ENCODE measurements at places on chromosomes 5 and 9.

GRCh38 chr5:133269691-133270090 is 217.9 kb downstream of the HSPA4 start:
- no peak for DNase-seq

DNA sequence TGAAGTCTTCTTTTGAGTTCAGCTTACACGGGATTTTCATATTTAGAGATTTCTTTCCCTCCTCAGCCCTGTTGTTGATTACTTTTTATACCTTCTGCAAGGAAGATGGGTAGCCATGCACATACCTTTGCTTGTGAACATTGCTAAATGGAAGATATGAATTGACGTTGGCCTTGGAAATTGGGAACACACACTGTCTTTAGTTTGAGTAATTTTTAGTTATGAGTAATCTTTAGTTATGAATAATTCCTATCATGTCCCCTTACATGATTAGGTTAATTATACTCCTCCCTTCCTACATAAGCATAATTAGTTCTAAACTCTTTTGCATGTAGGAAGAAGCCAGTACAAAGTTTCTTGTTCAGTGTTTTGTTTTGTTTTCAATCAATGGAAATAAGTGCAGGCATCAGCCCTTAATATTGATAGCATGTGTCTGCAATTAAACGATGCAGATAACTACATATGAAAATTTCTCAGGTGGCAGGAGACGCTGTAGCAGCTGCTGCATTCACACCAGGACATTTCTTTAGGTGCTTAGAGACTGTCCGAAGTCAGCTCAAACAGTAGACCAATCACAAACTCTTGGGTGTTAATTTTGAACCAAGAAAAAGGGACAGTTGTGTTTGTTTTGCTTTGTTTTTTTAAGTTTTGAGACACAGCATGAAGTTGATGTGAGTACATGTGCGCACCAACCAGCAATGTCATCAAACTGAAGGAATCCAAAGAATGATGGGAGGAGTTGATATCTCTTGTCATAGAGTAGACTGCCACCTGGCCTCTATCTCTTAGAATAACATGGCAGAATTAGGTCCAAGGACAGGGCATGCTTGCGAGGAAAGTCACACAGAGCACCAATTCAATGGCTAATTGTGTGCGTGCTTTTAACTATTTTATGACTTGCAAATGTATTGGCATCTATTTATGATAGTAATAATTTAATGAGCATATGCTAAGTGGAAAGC is 51.4 kb downstream of the SMARCA2 start:
- no peak for DNase-seq

DNA sequence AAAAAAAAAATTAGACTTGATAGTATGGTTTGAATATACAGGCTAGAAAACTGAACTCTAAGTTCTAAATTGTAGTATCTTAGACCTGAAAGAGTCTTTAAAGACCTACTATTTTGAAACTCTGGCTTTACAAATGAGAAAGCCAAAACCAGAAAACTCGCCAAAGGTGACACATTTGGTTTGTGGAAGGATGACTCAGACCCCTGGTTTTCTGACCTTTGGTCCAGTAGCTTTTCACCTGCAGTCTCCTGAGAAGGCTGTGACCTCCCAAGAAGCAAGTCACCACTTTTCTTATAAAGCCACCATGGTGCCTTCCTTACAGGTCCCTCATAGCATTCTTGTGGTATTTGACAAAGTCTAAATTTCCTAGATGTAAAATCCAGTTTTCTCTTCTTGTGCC is 102.1 kb upstream of the CEP78 start:
- no peak for DNase-seq

- no peak for DNase-seq
These were observed 131.8 kb upstream of the CHD1 start for GRCh38 chr5:99060306-99061261.

- DNase-seq, result no peak
These were observed 35.1 kb downstream of the PJA2 start for GRCh38 chr5:109374625-109375024.

DNA sequence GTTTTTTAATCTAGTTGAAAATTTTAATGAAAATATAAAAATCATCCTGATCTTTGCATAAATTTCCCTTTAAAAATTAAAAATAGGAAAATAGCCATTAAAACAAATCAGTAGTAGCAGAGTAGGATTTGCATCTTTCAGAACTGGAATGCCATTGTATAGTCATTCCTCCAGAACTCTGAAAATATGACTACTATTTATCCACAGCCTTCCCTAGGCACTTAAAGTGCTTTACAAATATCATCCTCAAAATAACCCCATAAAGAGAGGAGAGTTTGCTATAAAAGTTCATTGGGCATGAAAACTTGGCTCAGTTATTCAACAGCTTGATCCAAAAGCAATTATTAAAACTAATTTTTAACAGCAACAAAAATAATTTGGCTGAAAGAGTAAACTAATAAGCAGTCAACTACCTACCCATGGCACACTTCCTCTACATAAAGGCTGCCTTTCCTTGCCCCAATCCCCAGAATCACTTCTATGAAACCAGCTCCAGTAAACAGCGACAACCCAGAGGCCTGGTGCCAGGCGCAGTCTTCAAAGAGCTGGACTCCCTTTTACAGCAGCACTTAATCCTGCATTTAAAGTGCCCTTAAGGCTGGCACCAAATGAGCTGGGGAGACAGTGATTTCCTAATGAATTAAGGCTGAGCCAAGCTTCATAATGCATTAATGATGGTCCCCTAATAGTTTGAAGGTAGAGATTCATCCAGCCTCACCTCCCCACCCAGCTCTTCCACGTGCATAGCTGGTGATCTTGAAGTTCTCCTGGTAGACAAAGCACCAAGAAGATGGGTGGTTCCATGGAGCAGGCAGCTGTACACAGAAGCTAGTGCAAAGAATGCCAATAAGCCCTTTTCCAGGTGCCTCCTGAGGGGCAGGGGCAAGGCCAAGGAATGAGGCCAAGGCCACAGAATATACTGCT is 36.1 kb downstream of the LHFPL2 start:
- no peak for DNase-seq

DNA sequence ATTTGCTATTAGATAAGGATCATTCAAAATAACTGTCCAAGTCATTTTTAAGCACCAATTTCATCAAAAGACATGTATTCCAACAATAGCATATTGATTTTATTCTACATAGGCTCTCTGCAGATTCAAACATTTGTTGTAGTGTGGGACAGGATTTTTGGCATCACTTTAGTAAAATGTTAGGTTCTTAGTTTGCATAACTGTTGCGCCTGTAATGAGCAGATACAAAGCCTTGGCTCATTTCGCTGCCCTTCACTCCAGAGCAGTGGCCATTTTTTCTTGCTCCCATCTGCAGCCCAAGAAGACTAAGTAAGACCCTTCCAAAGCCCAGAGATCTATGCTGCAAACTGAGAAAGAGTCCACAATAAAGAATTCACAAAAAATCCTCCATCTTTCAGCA is 446.0 kb upstream of the MPDZ start:
- DNase-seq, result no peak

GRCh38 chr9:91040371-91041215 is 239.0 kb downstream of the SYK start:
- DNase-seq, result no peak

DNA sequence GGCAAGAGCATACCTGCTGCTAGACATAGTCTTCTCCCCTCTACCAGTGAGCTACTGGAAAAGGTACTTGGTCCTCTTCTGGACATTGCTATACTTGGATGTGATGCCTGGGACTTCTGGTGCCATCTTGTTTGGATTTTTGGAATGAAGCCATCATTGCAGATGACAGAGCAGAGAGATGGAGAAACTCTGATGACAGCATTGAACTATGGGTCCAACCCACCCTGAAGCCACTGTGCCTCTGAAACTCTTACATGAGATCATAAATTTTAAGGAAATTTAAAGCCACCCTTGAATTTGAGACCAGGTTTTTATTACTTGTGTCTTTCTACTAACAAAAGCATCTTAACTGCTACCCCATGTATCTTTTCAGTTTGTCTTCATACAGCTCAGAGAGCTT is 151.1 kb upstream of the SMIM23 start:
- no peak for DNase-seq

GRCh38 chr5:69492923-69493395 is 369 bp downstream of the OCLN start:
- peak; percentile 60 for DNase-seq

DNA sequence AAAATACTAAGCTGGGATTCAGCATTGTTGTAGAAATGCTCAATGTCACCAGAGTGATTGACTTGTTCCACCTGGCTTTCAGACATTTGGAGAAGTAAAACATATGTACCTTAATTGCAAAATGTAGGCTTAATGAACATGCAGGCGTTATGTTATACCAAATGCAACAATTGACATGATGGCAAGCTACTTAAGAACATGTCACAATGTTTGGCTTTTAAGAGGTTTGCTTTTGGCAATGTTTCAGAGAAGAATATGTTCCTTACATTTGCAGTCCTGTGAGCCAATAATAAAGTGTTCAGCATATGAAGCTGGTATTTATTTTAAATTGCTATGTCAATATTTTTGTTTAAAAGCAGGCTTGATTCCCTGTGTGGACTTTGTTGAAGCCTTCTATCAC is 111.7 kb upstream of the NUDT12 start:
- DNase-seq, result no peak

DNA sequence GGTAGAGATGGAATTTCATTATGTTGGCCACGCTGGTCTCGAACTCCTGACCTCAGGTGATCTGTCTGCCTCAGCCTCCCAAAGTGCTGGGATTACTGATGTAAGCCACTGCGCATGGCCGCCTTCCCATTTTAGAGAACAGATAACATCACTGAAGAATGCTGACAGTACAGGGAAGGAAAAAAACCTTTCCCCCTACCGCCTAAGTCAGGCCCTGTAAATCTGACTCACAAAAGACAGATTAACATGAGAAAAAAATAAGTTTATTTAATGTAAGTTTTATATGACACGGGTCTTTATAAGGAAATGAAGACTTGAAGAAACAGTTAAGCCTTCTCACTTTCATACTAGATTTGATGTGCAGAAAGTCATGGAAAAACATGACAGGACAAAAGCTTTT is 227.2 kb upstream of the ZNF608 start:
- no peak for DNase-seq

DNA sequence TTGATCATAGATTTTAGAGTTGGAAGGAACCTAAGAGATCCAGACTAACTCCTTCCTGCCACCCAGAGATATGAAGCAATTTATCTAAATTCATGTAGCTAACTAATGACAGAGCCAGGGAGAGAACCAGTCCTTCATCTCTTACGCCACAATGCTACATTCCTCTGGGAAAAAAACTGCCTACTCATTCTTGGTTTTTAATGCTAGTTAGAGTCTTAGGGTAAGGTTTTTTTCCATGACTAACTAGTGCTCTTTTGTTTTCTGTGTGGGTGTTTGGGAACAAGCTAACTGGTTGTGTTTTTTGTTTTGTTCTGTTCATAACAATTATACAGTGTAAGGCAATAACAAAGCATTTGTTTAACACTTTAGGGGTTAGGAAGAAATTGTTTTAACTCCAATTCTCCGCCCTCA is 52.4 kb downstream of the SLC44A1 start:
- DNase-seq, result no peak

DNA sequence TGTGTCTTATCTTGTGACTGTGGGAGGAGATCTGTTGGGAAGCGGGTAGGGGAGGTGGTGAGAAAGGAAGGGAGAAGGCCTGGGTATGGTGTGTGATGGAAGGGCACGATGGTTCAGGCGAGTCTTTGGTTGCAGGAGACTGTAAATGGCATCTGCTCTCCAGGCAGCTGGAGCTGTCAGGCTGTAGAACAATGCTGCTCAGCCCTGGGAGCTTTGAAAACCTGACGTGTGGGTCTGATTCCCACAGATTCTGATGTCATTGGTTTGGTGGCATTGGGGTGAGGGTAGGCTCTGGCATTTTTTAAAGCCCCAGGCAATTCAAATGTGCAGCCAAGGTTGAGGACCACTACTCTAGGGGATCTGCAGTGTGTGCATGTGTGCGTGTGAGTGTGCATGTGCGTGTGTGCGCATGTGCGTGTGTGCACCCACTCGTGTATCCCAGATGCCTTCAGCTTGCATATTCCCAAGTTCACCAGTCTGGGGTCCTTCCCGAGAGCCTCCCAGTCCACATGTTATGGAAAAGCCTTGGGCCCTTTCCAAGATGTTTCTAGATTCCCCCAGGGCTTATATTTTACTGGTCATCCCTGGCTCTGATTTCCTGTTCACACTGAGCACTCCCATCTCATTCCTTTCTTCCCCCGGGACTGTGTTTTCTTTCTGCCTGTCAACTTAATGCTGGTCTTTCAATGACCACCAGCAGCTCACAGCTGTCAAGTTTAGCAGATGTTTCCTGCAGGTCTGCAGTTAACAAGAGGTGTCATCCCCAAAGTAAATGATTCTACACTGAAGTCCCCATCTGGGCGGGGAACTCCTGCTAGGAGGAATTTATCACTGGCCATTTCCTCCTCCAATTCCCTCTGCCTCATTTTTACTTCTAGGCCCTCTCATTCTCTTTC is 34.0 kb downstream of the BOD1 start:
- no peak for DNase-seq

GRCh38 chr5:87784879-87785495 is 372.3 kb upstream of the CCNH start:
- no peak for DNase-seq

- no peak for DNase-seq
These were observed 19.9 kb downstream of the PTGES2 start for GRCh38 chr9:128107468-128108268.

DNA sequence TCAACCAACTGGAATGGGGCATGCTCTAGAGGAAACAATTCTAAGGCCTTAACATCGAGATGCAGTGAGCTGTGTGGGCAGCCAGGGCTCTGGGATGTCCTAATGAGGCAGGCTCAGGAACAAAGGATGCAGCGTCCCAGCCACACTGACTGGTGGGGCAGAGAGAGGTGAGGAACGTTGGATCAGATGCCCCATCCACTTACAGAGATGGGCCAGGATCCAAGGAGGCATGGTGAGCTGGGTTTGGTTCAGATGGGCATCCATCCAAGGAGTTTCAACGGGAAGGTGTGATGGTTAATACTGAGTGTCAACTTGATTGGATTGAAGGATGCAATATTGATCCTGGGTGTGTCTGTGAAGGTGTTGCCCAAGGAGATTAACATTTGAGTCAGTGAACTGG is 15.5 kb upstream of the MARCHF6 start:
- DNase-seq, result no peak

GRCh38 chr5:61431923-61432620 is 100.0 kb downstream of the ZSWIM6 start:
- DNase-seq, result no peak

GRCh38 chr9:89079391-89079790 is 88.1 kb downstream of the S1PR3 start:
- DNase-seq, result no peak

- DNase-seq, result no peak
These were observed 158.9 kb downstream of the ADAMTSL1 start for GRCh38 chr9:18632632-18633403.

Data from GM12891 (cell line).